Activated effector memory CD4-positive, alpha-beta T cell treated with Interleukin-2 at 50 U/mL for 16 hours (primary cell): ENCODE measurements at places on chromosomes 16 and 17.

DNA sequence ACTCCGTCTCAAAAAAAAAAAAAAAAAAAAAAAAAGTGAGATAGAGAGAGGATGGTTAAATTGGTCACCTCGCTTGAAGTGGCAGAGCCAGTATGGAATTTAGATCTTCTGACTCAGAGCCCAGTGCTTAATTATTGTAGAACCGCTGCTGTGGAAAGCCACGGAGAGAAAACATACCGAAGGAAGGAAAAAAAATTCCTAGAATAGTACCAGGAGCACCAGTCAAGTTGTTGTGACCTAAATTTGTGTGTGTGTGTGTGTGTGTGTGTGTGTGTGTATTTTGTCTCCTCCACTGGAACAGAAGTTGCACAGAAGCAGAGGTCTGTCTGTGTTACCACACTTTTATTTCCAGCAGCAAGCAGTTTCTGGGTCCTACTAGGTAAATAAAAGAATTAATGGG, 10.6 kb upstream of the NUP85 start:
- DNase-seq = no peak

DNA sequence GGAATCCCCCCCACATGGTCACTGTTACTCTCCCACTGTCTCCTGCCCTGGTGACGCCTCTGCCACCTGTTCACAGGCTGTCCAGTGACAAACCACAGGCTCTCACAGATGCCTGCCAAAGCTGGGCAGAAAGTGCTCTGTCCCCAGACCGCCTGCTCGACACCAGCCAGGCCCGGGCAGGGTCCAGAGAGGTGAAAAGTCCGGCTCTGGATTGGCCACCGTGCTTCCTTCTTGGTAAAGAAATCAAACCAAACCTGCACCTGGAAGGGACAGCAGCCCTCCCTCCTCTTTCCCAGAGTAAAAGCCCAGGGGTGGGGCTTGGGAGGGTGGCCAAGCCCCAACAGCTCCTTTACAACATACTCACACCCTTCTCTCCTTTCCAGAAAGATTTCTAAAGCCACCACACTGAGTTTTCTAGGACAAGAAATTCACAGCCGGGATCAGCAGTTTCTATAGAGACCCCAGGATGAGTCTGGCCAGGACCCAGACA, 6.2 kb downstream of the PCGF2 start:
- no peak for DNase-seq

DNA sequence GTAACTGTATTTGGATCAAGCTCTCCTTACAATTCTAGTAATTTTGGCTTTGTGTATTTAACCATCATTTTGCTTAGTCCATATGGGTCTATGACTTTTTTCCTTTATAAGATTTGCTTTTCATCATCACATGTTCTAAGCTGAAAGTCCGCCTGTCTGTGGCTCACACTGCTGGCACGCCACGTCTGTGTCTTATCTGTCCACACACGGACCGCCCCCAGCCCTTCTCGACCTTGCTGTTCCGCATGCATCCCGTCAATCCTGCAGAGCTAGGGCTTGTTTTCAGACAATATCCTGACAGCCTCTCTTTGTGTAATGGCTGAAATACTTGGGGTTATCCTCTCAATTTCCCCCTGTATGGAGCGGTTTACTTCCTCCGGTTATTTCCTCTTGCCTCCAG, 8.4 kb upstream of the ALDH3A1 start:
- no peak for DNase-seq

DNA sequence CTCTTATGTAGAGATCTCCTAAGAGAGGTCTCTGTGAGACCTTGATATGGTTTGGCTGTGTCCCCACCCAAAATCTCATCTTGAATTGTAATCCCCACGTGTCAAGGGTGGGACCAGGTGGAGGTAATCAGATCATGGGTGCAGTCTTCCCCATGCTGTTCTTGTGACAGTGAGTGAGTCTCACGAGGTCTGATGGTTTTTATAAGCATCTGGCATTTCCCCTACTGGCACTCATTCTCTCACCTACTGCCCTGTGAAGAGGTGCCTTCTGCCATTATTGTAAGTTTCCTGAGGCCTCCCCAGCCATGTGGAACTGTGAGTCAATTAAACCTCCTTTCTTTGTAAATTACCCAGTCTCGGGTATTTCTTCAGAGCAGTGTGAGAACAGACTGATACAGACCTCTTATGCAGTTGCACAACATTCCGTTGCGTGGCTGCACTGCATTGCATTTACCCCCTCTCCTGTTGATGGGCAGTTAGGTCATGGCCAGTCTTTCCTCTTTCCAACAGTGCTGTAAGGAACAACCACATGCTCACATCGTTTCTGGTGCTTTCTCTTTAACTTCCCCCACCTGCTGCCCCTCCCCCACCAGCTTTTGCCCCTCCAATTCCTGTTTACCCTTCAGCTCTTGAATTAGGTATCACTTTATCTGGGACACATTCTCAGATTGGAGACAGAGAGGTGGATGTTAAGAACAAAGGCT, 43.6 kb upstream of the MED9 start:
- DNase-seq = no peak
